NCI-H510A (cell line): ENCODE measurements at places on chromosomes 5 and 9.

- no peak for DNase-seq
Observed at GRCh38 chr9:122263699-122264349, 816 bp downstream of the RBM18 start.

DNA sequence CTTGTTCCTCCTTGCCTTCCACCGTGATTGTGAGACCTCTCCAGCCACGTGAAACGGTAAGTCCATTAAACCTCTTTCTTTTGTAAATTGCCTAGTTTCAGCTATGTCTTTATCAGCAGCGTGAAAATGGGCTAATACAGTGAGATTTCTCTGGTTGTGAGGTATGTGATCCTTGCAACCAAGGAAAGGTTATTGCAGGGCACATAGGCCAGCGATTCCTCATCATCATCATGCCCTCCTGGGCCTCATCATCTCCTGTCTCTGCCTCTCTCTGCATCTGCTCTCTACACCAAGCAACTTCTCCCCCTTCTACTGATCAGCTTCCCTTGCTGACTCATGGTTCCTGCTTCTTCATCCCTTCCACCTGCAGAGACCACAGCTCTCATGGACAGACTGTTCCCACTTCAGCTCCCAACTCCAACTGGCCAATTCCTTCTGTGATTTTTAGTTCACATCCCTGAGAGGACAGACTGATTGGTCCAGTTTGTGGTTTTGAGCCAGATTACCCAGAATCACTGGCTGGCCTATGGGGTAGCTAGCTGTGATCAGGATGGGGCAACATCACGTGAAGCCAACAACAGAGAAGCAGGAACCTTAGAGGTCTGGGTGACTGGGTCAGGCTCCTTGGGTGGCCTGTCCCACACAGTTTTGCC is 53.1 kb downstream of the LIX1 start:
- DNase-seq: no peak

DNA sequence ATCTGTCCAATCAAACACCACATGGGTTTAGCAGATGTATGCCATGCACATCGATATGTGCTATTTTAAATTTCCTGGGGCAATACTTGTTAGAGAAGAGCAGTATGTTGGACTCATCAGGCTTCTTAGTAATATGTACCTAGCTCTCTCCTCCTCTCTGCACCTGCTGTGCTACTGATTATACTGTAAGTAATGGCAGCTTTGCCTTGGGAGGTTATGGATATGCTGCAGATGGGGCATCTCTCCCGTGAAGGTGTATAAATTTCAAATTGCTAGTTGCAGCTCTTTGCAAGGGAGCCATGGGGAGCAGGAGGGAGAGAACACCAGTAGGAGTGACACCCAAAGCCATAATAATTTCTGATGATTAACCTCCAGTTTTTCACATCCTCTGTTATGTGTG is 101.5 kb downstream of the SPATA31D1 start:
- DNase-seq: no peak

- DNase-seq: no peak
Observed at GRCh38 chr5:61431923-61432620, 100.0 kb downstream of the ZSWIM6 start.

DNA sequence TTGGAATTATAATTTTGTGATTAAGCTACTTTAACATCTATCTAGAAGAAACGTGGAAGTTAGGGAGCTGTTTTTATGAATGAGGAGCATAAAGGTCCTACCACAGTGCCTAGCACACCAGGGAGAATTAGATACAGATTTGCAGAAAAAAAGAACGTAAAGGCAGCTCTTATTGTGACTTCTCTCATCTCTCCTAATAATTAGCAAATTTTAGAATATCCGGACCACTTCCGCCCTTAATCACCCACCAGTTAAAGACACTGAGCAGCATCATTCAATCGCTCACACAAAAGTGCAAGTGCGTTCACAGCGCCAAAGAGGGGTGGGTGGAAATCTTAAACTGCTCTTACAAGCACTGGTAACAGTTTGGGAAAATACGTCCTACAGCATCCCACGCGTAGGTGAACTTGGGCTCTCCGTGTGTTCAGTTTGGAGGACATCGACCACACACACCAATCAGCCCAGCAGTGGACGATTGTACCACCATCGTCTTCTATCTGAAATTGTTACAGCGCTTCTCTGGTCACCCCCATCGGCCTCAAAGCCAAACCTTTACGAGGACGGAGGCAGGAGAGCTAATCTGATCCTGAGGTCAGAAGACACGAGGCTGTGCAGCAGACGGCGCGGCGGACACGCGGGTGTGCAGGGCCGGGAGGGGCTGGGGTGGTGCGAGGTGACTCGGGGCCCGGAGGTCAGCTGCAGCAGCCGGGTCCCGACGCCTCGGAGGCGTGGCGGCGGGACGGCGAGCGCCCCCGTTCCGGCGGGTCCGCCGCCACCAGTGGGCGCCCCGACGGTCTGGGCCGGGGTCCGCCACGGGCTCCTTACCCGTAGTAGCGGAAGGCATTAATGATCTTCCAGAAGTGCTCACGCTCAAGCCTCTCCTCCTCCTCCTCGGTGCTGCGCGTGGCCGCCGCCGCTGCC is 646 bp downstream of the CARNMT1 start:
- peak; percentile 52 for DNase-seq

- no peak for DNase-seq
Observed at GRCh38 chr9:94933511-94933828, 207.0 kb downstream of the AOPEP start.

DNA sequence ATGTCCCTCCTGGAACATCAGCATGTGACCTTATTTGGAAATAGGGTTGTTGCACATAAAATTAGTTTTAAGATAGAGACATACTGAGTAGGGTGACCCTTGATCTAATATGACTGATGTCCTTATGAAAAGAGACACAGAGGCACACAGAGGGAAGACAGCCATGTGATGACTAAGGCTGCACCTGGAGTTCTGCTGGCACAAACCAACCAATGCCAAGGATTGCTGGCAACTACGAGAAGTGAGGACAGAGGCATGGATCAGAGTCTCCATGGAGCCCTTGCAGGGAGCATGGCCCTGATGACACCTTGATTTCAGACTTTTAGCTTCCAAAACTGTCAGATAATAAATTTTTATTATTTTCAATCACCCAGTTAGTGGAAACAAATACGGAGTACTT is 101.9 kb downstream of the FBXL7 start:
- DNase-seq: no peak

DNA sequence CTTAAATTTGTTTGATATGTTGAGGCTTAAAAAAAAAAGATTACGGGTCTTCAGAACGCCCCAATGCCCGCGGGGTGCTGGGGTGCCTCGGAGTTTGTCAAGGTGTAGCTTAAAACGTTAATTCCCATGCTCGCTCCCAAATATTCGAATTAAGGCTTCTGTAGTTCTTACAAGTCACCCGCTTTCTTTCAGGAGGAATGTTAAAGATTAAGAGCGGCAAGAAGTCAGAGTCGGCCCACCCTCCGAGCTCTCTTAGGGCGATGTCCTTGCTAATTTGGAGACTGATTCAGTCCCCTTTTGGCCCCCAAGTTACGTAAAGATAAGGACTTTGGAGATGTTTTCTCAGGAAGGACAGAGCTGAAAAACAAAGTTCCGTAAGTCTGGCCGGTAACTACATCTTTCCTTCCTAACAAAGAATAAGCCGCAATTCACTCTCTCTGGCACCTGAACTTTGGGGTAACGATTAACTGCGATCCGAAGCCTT is 746 bp upstream of the NPM1 start:
- no peak for DNase-seq

DNA sequence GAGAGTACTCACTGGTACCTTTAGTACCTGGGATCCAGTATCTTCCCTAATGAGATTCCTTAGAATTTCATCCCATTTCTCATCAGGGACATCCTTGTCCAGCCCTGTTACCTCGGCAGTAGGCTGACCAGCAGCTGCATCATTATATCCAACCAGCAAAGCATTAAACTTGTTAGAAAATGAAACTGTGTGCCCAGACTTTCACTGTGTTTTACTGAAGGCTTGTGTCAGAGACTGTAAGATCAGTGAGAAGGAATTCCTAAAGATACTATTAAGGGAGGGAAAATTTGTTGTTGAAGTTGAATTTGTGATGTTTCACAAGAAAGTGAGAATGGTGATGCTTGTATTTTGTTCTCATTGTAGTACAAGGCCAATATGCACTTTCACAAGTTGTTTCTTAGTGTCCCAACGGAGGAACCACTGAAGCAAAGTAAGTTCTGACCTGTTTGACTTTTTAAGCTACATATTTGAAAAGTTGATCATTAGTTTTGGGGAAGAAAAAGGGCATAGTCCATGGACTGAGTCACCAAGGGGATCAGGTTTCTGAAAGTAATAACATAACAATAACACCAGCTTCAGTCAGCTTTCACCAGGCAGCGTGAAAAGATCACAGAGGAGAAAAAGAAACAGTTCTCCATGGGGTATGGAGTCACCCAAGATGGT is 48.8 kb downstream of the GRAMD2B start:
- no peak for DNase-seq
